Astrocyte of the hippocampus (primary cell): ENCODE measurements at places on chromosomes 11 and 22.

GRCh38 chr11:20342347-20343141 is 21.0 kb upstream of the HTATIP2 start:
- DNase-seq, result peak; percentile 21

DNA sequence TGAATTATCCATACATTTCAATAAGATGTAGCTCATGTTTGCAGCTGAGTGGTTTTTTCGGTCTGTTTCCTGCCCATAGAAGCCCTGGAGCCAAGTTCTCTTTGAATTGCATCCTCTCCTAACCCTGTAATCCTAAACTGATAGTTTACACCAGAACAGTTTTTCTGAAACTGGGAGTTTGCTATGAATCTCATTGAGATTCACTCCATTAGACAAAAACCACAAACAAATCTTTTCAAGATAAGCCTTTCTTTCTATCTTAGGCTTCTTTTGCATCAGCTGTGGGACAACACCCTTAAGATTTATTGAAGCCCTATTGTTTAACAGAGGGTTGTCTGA is 324.8 kb downstream of the DYNC2H1 start:
- DNase-seq, result no peak

DNA sequence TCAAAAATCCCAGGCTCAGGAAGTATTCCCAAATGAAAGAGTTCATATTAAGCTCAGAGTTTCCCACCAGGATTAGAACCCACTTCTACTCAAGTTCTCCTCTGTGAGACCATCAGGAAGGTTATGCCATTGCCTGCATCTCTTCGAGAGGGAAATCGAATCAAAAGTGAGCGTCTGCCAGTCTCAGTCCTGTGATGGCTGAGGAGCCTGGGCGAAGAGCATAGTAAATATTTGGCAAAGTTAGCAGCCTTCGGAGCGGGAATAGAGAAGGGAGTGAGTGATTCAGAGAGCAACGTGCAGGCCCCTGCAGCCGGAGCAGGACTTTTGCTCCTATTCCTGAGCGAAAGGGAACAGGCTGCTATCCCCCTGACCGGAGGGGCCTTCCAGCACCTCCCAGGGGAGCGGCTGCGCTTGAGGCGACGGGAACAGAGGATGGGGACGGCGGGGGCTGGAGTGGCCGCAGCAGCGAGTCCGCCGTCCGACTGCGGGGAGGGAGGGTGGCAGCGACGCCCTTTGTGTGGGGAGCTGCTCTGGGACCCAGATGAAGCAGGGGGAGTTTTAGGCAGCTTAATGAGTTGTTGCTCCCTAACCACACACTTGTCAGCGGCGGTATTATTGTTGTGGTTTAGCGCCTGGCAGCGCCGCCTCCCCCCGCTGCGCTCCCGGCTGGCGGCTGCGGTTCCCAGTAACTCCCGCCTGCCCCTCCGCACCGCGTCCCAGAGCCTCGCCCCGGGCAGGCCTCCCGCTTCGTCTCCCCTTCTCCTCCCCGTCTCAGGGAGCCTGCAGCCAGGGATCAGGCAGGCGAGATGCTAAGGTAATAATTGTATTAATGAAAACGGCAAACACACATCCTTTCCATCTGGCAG is 21.7 kb upstream of the NRGN start:
- DNase-seq, result peak; percentile 82

DNA sequence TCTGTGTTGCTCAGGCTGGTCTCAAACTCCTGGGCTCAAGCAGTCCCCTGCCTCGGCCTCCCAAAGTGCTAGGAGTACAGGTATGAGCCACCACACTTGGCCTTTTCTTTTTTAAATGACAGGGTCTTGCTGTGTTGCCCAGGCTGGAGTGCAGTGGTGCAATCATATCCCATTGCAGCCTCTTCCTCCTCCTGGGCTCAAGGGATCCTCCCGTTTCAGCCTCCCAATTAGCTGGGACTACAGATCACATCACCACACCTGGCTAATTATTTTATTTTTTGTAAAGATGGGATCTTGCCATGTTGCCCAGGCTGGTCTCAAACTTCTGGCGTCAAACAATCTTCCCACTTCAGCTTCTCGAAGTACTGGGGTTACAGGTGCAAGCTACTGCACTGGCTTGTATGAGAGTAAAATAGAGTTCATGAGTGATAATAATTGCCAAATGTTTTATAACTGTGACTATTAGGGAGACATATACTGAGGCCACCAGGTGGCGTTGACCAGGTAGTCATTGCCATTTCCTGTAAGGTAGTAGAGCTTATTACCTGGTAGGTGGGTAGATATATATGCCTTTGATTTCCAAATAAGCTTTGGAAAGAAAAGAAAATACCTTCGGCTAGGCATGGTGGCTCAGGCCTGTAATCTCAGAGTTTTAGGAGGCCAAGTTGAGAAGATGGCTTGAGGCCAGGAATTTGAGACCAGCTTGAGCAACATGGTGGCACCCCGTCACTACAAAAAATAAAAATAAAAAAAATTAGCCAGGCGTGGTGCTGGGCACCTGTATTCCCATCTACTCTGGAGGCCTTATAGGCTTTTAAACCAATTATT is 5.4 kb downstream of the FDX1 start:
- peak; percentile 10 for DNase-seq

DNA sequence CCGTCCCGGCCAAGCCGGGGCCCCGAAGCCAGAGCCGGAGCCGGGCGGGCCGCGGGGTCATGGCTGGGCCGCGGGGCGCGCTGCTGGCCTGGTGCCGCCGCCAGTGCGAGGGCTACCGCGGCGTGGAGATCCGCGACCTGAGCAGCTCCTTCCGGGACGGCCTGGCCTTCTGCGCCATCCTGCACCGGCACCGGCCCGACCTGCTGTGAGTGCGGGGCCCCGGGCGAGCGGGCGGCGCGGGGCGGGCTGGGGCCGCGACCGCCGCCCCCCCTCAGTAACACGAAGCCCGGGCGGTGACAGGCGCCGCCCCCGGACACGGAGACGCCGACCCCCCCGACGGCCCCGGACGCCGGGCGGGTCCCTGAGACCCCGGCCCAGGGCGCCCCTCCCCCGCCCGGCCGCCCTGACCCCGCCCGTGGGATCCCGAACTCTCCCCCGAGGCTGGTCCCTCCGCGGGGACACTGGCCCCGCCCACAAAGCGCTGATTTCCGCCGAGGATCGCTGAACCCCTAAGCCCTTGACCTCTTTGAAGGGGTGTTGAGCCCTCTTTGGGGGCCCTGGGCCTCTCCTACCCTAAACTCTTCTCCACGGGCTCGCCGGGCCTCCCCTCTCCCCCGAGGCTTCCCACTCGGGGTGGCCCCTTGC is 389 bp downstream of the MICALL1 start:
- no peak for DNase-seq

GRCh38 chr11:100681064-100681502 is 6.0 kb upstream of the ARHGAP42 start:
- peak; percentile 60 for DNase-seq

GRCh38 chr11:15248749-15249148 is 134.0 kb downstream of the INSC start:
- no peak for DNase-seq

GRCh38 chr22:26981111-26981510 is 323.7 kb downstream of the MIAT start:
- DNase-seq, result no peak

- peak; percentile 4 for DNase-seq
These were observed 33.4 kb upstream of the SORL1 start for GRCh38 chr11:121418625-121419114.

- no peak for DNase-seq
These were observed 5.5 kb downstream of the C11orf24 start for GRCh38 chr11:68266121-68266891.

DNA sequence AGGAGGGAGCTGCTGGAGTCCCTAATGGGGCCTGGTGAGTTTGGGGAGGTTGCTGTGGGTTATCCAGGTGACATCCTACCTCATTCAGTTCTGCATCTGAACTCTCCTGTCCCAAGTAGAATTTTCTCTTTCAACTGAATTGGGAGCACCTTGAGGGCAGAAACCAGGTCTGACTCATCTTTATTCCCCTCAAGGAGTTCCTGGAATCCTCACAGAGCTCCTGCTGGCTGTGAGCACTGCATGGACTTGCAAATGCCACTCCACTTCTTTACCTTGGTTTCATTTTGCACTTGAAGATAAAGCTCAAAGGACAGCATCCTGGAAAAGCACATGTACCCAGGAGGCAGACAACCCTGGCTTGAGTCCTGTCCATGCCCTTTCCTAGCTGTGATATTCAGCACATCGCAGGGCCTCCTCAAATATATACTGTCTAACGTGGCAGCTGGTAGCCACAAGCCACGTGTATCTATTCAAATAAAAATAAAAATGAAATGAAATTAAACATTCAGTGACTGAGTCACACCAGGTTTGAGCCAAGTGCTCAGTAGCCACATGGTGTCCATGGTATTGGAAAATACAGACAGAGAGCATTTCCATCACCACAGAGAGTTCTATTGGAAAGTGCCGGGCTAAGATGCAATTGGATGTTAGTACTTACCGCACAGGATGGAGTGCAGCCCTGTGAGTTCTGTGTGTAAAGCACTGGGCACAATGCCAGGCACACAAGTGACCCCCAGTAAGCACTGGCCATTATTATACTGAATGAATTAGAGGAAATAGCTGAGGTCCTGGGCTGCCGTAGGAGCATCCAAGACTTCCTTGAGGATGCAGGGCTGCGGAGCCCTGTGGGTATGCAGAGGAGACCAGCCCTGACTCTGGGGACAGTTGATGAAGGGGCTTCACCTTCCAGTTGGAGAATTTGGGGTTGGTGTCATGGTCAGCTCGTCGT is 149.0 kb downstream of the PKNOX2 start:
- peak; percentile 40 for DNase-seq

- DNase-seq, result no peak
These were observed 5.2 kb downstream of the APOL4 start for GRCh38 chr22:36196254-36197064.

GRCh38 chr22:26552466-26552865 is 37.5 kb downstream of the TPST2 start:
- peak; percentile 22 for DNase-seq
